ENCODE measurements at places on chromosomes 11 and 22. TPM values are rescaled to one million over a fixed set of nuclear protein-coding genes. Genes with fewer than 3 reads are reported as not detected.

DNA sequence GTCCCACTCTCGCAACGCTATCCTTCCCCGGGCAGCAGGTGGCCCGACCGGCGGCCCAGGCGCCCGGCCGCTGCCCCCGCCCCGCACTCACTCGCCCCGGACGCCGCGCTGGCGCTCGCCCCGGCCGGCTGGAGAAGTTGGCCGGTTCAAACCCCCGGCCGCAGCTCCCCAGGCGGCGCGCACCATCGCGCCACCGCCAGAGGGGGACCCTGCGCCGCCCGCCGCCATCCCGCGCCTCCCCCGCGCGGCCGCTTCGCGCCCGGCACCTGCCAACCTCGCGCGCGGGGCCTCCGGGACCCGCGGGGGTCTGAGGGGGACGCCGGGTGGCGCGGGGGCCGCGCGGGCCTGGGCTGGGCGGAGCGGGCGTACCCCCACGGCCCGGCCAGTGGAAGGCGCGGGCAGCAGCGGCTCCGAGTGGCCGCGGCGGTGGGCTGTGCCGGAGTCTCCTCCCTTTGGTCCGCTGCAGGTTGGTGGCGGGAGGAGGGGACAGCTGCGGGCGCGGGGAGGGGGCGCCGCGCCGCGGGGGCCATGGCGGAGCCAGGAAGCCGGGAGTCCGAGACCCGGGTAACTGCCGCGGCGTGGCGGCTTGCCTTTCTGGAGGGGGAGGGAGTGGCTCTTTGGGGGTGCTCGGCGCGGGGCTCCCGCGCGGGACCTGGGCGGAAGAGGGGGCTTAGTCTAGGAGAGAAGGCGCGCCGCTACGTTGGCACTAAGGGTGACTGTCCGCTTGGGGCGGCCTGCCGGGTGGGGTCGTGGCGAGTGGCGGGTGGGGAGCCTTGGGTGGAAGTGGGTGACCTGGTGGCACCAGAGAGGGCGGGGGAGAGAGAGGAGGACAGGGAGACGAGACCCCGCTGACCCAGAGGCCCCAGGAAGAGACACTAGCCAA is at the start of the genes MPST and TST:
Gene MPST, plus strand, starts transcription at position 434 of the 883 bp plus-strand sequence. Its CDS starts 95 bp downstream, at position 529.
Gene TST, minus strand, starts transcription at position 139 of the 883 bp plus-strand sequence. CDS start 715 bp downstream, outside the sequence.
- H3K4me1 ChIP-seq: peaks cover 9% of the 10 kb centered on the region
- peak within 1 kb of the TSS; percentile 95 for H3K4me3 ChIP-seq
- H3K36me3 ChIP-seq: no peaks in the 10 kb centered on the region

GRCh38 chr11:119450590-119451326 is 27.8 kb upstream of the THY1 start:
- peaks cover 1% of the 10 kb centered on the region for H3K4me1 ChIP-seq
- DNase-seq: no peak
- peaks cover 17% of the 10 kb centered on the region for H3K27me3 ChIP-seq
- no peak overlapping the region for H3K4me3 ChIP-seq

DNA sequence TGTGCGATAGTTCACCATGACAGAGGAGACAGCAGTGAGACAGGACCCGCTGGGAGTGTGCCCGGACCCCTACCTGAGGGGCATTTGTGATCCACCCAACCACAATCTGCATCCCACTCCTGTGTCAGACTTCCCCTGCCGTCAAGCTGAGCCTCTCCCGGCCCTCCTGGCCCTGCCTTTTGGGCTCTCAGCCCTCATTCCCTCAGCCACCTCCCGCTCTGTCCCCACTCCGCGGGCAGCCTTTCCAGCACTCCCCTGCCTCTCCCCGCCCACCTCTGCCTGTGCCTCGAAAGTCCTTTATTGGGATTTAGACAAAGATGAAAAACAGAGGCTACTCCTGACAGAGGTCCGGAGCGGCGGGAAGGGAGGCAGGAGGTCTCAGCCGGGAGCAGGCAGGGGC is 4.2 kb downstream of the NFAM1 start:
- no peaks in the 10 kb centered on the region for H3K36me3 ChIP-seq
- peaks cover 18% of the 10 kb centered on the region for H3K27me3 ChIP-seq
- DNase-seq: no peak
- H3K4me1 ChIP-seq: no peaks in the 10 kb centered on the region
- no peak overlapping the region for H3K27ac ChIP-seq

GRCh38 chr11:131739243-131739882 is 368.9 kb downstream of the NTM start:
- H3K36me3 ChIP-seq: no peaks in the 10 kb centered on the region
- H3K27me3 ChIP-seq: no peaks in the 10 kb centered on the region
- H3K27ac ChIP-seq: no peak overlapping the region
- no peaks in the 10 kb centered on the region for H3K4me1 ChIP-seq
- H3K4me3 ChIP-seq: no peak overlapping the region

GRCh38 chr11:24531528-24531927 is 34.7 kb downstream of the LUZP2 start:
- no peak for DNase-seq
- H3K4me3 ChIP-seq: no peak overlapping the region
- H3K27ac ChIP-seq: no peak overlapping the region

DNA sequence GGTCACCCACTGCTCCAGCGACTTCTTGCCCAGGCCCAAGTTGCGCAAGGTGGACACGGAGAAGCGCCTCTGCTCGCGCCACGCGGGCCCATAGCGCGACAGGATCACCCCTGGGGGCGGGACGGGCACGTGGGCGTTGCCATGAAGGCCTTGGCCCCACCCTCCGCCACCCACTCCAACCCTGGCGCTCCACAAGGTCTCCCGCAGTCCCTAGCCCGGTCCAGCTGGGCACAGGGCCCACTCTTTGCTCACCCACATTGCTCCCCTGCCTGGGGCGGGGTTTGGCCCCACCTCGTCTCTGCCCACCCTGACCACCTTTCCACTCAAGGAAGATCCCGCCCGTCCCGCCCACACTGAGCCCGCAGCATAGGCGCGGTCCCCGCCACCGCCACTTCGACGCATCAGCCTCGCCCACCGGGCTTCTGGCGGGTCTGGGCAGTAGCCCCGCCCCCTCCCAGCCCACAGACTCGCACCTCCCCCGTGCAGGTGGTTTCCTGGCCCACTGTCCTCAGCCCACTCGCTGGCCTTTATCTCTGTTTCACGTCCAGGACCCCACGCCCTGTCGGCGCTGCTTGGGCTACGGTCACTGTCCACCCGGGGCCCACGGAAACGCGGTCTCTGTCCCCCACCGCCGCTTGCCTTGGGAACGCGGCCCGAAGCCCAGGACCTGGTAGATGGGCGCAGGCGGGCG is 12.3 kb upstream of the CYP2D6 start:
- no peak for DNase-seq
- H3K27me3 ChIP-seq: no peaks in the 10 kb centered on the region
- H3K4me3 ChIP-seq: no peak overlapping the region
- H3K27ac ChIP-seq: no peak overlapping the region

DNA sequence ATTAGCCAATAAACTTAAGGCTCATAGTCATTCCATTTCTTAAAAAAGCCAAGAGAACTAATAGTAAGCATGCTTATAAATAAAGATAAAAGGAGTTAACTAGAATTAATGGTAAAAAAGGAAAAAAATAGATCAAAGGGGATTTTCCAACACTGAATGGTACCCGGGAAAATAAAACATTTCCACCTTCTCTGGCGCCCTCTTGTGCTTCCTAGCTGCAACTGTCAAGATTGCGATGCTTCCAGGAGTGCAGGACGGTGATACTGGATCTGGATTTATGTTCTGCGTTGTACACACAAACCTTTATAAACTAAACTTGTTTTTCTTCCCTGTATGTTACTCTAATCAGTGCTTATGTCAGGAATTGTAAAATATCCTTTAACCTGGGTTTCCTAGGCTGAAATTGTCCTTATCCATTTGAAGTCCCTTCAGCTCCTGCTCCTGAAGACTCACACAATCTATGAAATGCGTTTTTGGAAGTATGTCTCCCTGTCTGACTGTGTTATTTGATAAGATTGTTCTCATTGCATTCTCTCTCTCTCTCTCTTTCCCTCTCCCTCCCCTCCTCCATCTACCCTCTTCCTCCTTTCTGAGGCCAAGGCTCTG is 9.6 kb upstream of the HTATIP2 start:
- no peak overlapping the region for H3K4me3 ChIP-seq
- H3K36me3 ChIP-seq: no peaks in the 10 kb centered on the region
- peaks cover 5% of the 10 kb centered on the region for H3K4me1 ChIP-seq
- H3K27ac ChIP-seq: no peak overlapping the region
- peaks cover 8% of the 10 kb centered on the region for H3K27me3 ChIP-seq
- DNase-seq: no peak

- no peak for DNase-seq
- H3K4me1 ChIP-seq: no peaks in the 10 kb centered on the region
- H3K27me3 ChIP-seq: no peaks in the 10 kb centered on the region
- H3K36me3 ChIP-seq: no peaks in the 10 kb centered on the region
- H3K27ac ChIP-seq: no peak overlapping the region
These were observed 350.2 kb upstream of the PITPNB start for GRCh38 chr22:28269277-28269676.

GRCh38 chr11:69001243-69002081 is 11.6 kb downstream of the MRGPRF start:
- H3K4me1 ChIP-seq: no peaks in the 10 kb centered on the region
- H3K27me3 ChIP-seq: peaks cover 3% of the 10 kb centered on the region
- DNase-seq: peak; percentile 23
- H3K4me3 ChIP-seq: no peak overlapping the region
- no peak overlapping the region for H3K27ac ChIP-seq

- no peak overlapping the region for H3K27ac ChIP-seq
- H3K27me3 ChIP-seq: no peaks in the 10 kb centered on the region
- no peaks in the 10 kb centered on the region for H3K36me3 ChIP-seq
- H3K4me1 ChIP-seq: no peaks in the 10 kb centered on the region
- H3K4me3 ChIP-seq: no peak overlapping the region
These were observed 253.1 kb downstream of the CADM1 start for GRCh38 chr11:115251126-115251525.

DNA sequence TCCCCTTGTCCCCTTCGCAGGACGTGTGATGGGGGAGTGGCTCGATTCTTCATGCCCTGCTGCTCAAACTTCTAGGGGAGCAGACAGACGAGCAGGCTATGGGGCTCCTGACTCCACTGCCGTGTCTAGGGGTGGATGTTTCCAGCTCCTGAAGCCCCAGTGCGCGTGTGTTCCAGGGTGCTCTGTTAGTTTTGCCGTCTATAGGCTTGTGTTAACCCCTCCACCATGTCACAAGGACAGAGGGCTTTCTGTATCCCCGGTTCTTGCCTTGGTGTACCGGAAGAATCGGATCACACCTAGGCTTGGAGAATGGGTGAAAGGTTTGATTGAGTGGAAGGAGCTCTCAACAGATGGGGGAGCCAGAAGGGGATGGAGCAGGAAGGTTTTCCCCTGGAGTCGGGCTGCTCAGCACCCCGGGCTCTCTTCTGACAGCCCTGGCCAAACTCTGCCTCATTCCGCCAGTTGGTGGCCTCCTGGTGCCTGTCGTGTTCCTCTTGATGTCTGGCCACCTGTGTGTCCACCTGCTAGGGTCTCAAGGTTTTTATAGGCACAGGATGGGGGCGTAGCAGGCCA is 810.7 kb downstream of the BRD1 start:
- H3K4me1 ChIP-seq: no peaks in the 10 kb centered on the region
- DNase-seq: peak; percentile 3
- H3K4me3 ChIP-seq: no peak overlapping the region
- no peak overlapping the region for H3K27ac ChIP-seq
- no peaks in the 10 kb centered on the region for H3K27me3 ChIP-seq

DNA sequence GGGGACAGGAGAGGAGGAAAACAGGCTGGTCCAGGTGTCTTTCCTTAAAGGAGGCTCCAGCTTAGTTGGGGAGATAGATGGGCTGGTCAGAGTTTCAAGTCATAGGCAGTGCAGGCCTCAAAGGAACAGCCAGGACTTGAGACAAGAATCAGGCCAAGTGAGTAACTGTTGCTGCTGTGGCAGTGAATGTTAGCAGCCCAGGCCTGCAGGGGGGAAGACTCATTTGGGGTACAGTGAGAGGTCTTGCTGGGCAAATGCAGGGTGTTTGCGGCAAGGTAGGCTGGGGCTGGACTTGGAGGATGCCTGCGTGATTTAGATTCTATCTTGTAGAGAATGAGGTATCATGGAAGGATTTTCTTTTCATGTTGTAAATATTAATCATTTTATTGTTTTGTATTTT is 24.1 kb downstream of the PTPRJ start:
- peak overlapping the region; percentile 89 for H3K27ac ChIP-seq
- H3K27me3 ChIP-seq: no peaks in the 10 kb centered on the region
- H3K36me3 ChIP-seq: peaks cover 8% of the 10 kb centered on the region
- no peak for DNase-seq
- H3K4me1 ChIP-seq: peaks cover 66% of the 10 kb centered on the region
- H3K4me3 ChIP-seq: peak overlapping the region; percentile 69

DNA sequence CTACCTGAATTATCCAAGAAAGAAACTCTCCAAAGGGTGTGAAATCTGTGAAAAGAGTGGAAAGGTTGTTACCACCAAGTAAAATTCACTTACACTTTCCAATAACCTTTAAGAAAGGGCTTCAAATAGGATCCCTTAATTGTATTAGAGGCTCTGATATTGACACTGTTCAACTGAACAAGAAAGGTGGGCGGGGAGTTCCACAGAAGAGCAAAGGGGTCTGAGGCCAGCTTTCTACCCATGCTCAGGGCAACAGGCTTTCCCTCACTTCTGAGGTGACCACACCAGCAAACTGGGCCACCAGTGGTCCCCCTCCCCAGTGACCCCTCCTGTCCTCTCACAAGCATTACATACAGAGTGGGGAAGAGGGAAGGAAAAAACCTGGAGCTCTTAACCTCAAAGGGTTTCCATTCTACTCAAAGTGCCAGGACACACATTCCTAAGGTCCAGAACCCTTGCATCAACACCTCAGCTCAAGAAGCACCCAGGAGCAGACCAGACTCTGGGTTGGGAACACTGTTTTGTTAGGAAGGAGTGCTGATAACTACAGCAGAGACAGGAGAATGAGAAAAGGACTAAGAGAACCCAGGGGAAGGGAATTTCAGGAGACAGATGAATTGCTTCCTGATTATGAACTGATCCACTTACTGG is 71.6 kb upstream of the AKIP1 start:
- DNase-seq: no peak
- peaks cover 4% of the 10 kb centered on the region for H3K27me3 ChIP-seq
- peaks cover 7% of the 10 kb centered on the region for H3K4me1 ChIP-seq
- H3K4me3 ChIP-seq: no peak overlapping the region

- no peaks in the 10 kb centered on the region for H3K36me3 ChIP-seq
- H3K4me1 ChIP-seq: no peaks in the 10 kb centered on the region
- no peak for DNase-seq
- no peaks in the 10 kb centered on the region for H3K27me3 ChIP-seq
These were observed 363.7 kb upstream of the SYN3 start for GRCh38 chr22:33421859-33422258.

DNA sequence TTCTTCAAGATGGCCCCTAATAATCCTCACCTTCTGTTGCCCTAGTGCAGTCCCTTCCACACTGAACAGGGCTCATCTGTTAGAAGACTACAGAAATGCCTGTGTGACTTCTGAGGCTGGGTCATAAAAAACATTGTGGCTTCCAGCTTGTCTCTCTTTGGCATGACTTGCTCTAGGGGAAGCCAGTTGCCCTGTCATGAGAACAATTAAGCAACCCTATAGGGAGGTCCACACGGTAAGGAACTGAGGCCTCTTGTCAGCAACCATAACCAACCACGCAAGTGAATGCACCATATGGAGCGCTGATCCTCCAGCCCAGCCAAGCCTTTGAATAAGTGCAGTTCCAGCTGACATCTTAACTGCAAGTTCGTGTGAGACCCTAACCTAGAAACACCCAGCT is 2.6 kb downstream of the LIPT2 start:
- H3K4me3 ChIP-seq: no peak overlapping the region
- H3K36me3 ChIP-seq: peaks cover 1% of the 10 kb centered on the region
- peaks cover 13% of the 10 kb centered on the region for H3K4me1 ChIP-seq
- no peaks in the 10 kb centered on the region for H3K27me3 ChIP-seq
- DNase-seq: no peak
- no peak overlapping the region for H3K27ac ChIP-seq

Gene GAS2
- 1.9 TPM for total RNA-seq

Gene MS4A1
- total RNA-seq: 9.0 TPM

Gene PDGFD
- 0.39 TPM for total RNA-seq

Gene NNMT
- total RNA-seq: not detected

Gene TMPRSS4
- 0.40 TPM for total RNA-seq

Gene DDI1
- not detected for total RNA-seq

Gene TTLL12
- 30.4 TPM for total RNA-seq

Gene LINC01488
- total RNA-seq: not detected

Gene OR52A5
- not detected for total RNA-seq

Gene OR2AG2
- not detected for total RNA-seq

Gene KCNJ5
- 0.20 TPM for total RNA-seq

Gene SCUBE1
- total RNA-seq: 0.03 TPM

Data from activated naive CD8-positive, alpha-beta T cell treated with anti-CD3 and anti-CD28 coated beads, Interleukin-2, amount 10 ng/mL, durations not matched to agents 7 days and 5 days (primary cell).